NCI-H82 (cell line): ENCODE measurements at places on chromosomes 1 and 21.

GRCh38 chr1:33501774-33502173 lies 29.3 kb downstream of the ZSCAN20 start:
- DNase-seq, result no peak

GRCh38 chr1:99595041-99595440 lies 50.9 kb upstream of the PALMD start:
- DNase-seq, result no peak

DNA sequence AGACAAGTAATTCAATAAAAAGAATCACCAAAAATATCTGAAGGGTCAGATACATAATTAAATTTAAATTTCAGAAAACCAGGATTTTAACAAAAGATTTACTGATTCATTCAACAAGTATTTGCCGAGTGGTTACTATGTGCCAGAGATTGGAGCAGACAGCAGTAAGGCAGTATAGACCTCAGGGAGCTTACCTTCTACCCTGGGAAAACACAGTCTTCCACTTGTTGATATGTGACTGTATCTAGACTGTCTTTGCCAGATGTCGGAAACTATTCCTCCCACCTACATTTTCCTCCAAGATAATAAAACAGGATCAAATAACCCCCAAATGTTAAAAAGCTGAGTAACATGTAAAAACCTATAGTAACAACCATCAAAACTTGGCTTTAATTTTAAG lies 6.2 kb downstream of the HNRNPR start:
- DNase-seq, result no peak

DNA sequence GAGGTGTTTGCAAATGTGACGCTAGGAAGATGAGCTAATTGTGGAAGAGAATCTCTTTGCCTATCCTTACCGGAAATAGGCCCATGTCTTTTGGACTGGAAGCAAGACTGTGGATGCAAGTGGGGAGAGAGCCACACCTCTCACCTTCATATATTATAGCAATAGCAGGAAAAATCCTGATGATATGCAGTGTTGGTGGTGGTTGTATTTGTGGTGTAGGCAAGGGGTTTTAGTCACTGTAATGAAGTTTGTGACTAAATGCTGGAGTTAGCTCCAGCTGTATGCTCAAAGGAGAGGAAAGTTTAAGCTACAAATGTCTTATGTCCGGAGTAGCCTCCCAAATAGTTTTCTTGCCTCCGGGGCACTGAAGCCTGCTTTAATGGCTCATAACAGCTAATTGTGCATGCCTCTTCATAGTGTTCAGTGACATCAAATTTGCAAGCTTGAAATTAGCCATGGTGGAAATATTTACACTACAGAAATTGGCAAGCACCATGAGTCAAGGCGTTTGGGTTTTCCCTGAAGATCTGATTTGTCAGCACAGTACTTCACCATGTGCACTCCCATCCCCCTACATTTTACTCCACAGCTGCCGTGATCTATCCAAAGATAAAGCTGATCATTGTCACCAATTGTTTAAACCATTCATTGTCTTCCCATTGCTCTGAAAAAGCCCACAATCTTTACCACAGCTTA lies 102.6 kb upstream of the ZNF644 start:
- no peak for DNase-seq

GRCh38 chr1:2556678-2557481 lies 709 bp downstream of the TNFRSF14 start:
- DNase-seq, result no peak

- peak; percentile 10 for DNase-seq
These were observed 74.8 kb upstream of the PDE4B start for GRCh38 chr1:65717815-65718454.

DNA sequence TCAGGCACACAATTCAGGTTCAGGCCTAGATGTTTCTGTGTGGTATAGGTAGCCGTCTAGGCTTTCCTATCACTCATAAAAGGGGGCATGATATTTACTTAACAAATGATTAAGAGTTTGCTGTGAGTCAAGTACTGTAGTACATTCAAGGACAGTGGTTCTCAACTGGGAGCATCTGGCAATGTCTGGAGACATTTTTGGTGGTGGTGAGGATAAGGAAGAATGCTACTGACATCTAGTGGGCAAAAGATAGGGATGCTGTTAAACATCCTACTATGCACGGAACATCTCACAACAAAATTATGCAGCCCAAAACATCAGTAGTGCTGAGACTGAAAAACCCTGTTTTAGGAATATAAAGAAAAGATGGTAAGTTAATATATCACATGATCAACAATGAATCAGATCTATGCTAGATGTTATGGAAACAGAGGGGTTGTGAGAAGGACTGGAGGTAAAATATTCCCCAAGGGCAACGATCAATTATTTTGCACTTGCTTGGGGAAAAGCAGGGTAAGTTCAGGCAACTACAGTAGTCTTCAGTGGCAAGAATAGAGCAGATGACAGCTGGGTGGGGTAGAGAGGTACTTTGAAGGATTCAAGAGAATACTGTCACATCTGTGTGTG lies 4.9 kb downstream of the DNTTIP2 start:
- DNase-seq, result peak; percentile 44

GRCh38 chr1:156122519-156123355 lies 8.2 kb downstream of the LMNA start:
- peak; percentile 56 for DNase-seq

DNA sequence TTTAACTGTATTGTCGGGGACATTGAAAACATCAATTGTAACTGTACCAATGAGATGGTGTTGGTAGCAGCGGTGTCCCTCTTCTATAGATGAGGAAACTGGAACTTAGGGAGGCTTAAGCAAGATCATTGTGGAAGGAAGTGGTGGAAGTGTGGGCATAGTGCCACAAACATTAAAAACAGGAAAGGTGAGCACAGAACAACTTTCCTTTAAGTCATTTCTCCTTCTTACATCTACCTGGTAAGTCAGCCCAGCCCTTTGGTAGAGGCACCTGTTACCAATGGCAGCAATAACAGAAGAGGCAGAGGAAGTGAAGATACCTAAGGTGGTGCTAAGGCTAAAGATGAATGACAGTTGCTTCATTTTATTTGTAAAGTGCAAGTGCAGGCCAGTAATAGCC lies 12.0 kb upstream of the CTSS start:
- no peak for DNase-seq

GRCh38 chr1:197811769-197812168 lies 36.5 kb upstream of the DENND1B start:
- no peak for DNase-seq

DNA sequence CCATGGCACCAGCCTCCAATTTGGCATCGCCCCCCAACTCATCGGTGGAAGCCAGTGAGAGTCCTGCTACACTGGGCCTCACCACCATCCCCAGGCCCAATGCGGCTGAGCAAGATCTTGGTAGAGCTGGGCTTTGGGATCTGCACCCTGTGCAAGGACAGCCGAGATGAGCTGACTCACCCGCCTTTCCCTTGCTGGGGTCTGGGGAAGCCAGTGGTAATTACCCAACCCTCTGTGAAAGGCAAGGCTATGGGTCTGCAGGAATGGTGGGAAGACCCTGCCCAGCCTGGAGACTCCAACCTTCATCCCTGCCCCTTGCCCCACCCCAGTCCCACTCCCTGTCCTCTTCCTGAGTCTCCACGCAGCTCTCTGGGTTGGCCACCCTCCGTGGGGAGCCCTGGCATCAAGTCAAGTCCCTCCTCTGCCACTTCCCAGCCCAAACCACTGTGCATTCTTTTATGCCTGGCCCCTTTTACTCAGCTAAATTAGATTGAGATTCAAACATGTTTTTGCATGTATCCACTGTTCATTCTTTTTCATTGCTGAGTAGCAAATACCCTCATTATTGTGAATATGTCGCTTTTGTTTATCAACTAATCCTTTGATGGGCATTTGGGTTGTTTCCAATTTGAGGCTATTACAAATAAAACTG lies 8.8 kb downstream of the SMCP start:
- no peak for DNase-seq

DNA sequence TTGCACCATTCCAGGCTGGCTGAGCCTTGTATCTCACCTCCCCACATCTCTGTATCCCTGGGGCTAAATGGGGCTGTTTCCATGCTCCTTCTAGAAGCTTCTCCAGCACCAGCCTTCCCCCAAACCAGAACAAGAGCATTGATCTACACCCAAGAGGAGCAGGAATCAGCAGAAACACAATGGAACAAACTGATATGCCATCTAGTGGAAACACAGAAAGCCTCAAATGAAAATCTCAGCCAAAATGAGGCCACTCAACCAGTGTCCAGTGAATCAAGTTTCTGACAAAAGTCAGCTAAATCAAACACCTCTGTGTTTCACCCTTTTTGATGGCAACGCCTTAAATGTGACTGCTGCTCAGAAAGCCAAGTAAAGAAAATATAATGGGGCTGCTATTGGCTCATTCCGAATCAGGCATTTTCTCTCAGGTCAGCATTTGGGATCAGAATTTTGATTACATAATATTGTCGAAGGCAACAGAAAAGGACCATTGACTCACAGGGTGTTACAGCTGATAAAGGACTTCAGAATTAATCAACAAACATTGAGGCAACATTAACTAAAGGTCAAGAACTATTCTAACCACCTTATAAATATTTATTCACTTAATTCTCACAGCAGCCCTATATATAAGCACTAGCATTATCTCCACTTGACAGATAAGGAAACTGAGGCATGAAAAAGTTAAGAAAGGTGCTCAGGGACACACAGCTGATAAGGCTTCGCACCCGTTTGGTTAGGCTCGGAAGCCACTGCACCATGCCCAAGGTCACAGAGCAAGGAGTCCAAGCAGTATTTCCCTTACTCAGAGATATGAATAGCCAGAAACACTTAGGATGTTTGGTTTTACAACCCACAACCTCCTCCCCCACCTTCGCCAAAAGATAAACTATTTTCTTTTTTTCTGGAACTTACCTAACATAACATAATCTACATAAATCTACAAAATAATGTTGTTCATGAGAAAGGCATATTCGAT lies 85.8 kb upstream of the KCNJ15 start:
- DNase-seq, result no peak

GRCh38 chr1:209038735-209039134 lies 544.8 kb upstream of the CAMK1G start:
- DNase-seq, result no peak

DNA sequence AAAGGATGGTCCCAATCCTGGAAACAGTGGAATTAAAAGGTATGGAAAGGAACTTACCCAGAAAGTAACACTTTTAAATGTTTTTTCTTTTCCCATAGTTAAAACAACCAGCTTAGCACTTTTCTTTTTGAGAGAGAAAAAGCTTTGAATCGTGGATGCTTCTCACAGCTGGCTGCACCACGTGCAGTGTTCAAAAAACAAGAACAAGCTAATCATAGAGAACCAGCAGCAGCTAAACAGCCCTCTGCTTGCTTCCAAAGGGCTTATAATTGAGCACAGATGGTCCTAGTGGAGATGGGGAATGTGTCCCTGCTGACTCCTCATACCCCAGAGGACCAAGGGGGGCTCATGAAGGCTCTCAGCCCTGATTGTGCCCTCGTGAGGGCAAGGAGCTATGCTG lies 26.4 kb downstream of the UTP25 start:
- peak; percentile 50 for DNase-seq

- DNase-seq, result no peak
These were observed 1.2 kb downstream of the ABCB10 start for GRCh38 chr1:229557200-229557850.

DNA sequence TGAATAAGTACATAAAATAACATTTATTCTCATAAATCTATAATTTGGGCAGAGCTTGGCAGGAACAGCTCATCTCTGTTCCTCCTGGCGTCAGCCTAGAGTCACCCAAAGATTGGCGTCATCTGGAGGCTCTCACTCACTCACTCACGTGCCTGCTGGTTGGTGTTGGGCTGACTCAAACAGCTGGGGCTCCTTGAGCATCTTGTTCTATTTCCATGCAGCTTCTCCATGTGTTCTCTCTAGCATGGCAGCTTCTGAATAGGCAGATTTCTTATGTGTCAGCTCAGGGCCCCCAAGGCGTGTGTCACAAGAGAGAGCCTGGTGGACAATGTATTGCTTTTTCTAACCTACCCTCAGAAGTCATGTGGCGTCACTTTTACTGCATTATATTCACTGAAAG lies 70.6 kb upstream of the RAB3GAP2 start:
- DNase-seq, result no peak

- no peak for DNase-seq
These were observed 2.7 kb upstream of the MMEL1 start for GRCh38 chr1:2635361-2636010.
